ENCODE measurements at places on chromosomes 4 and X.

DNA sequence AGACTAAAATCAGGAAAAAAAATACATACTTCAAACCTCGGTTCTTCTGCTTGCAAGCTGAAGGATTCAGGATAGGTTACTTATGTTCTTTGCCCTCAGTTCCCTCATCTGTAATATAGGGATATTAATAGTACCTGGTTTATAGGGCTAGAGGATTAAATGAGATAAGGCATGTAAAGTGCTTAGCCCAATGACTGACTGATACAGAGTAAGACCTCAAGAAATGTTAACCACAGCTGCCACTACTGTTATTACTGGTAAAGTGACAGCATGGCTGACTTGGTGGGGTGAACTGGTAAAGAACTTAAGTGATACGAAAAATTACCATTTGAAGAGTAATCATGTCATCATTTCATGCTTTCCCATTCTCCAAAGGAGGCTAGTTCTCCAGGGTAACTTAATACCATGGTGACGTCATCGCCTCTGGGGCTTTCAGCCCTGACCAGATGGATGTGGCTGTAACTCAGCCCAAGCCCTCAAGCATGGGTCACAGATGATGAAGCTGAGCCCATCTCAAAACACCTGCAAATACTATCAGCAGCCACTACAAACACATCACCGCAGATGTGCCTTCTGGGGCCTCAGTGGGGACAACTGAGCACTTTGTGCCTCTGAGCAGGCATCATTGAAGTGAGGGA is 44.5 kb upstream of the SCML1 start:
- DNase-seq = no peak

- DNase-seq = no peak
Observed at GRCh38 chr4:156545003-156545785, 426.4 kb downstream of the PDGFC start.

GRCh38 chrX:153649178-153649914 is 2.3 kb downstream of the DUSP9 start:
- peak; percentile 80 for DNase-seq

GRCh38 chr4:169720529-169720928 is 37.2 kb downstream of the HPF1 start:
- no peak for DNase-seq

DNA sequence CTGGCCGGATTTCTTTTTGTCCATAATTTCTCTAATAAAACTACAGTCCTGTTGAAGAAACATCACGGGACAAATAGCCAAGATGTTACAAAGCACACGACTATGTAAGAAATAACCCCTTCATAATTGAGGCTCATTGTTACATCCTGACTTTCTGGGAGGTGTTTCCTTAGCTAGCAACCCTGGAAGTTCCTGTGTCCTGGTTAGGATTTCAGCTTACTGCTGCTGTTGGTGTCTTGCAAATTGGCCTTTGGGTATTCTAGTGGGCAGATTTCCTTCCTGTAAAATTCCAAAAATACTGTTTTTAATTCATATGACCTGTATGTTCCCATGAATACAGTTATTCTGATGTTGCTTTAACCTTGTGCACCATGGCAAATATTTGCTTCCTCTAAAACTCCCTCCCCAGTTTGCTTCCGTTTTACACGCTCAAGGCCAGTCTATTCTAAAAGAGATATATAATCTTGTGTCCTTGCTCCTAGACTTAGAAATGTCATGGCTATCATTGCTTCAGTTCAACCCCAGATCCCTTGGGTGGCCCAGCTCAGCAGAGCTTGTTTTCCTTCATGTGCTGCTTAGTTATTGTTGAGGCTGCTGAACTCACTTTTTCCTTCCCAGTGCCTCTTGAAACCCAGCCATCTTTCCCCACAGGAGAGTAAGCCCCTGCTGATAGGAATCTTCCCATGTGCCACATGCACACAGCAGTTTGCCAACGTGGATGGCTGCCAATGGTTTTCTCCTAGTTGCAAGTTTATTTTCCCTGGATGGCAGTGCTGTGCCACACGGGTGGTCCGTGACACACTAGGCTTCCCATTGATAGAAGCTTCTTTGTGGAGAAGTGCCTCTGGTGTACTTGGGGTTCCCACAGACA is 75.8 kb downstream of the TSPAN7 start:
- no peak for DNase-seq

GRCh38 chr4:140109292-140109691 is 44.7 kb downstream of the MAML3 start:
- DNase-seq = no peak

- peak; percentile 63 for DNase-seq
Observed at GRCh38 chr4:42078184-42078801, 74.2 kb downstream of the BEND4 start.

- DNase-seq = no peak
Observed at GRCh38 chr4:73450398-73451004, 14.5 kb downstream of the AFP start.

GRCh38 chr4:87046121-87046551 is 111.3 kb downstream of the AFF1 start:
- DNase-seq = no peak

DNA sequence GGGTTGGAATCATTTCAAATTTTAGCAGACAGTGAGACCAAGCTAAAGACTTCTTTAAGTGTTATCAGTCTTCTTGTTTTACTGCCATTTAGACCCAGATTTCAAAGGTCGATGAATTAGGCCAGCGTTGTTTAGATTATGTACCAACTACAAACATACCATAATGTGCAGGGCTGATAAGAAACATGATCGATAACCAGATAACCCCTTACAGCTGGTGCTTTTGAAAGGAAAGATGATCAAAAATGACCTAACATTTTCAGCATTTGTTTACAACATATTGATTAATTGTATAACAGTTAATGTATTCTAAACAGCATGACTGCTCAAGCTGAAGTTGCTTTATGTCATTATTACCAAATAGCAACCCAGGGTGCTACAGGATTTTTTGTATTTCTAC is 400.4 kb upstream of the FAM241A start:
- no peak for DNase-seq

- no peak for DNase-seq
Observed at GRCh38 chrX:126342859-126343258, 176.8 kb upstream of the DCAF12L2 start.

DNA sequence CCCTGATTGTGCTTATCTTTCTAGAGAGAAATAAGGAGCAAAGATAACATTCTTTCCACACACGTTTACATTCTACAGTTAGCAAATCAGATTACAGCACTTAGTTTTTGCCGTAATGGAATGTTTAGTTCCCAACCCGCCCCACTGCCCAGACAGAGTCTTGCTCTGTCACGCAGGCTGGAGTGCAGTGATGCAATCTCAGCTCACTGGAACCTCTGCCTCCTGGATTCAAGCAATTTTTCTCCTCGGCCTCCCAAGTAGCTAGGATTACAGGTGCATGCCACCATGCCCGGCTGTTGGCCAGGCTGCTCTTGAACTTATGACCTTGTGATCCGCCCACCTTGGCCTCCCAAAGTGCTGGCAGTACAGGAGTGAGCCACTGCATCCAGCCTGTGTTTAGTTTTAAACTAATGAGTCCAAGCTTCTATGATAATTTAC is 8.4 kb upstream of the PRPS1 start:
- no peak for DNase-seq

- DNase-seq = no peak
Observed at GRCh38 chrX:41875142-41875541, 48.2 kb downstream of the CASK start.

GRCh38 chr4:84547211-84547610 is 35.7 kb upstream of the CDS1 start:
- DNase-seq = no peak

DNA sequence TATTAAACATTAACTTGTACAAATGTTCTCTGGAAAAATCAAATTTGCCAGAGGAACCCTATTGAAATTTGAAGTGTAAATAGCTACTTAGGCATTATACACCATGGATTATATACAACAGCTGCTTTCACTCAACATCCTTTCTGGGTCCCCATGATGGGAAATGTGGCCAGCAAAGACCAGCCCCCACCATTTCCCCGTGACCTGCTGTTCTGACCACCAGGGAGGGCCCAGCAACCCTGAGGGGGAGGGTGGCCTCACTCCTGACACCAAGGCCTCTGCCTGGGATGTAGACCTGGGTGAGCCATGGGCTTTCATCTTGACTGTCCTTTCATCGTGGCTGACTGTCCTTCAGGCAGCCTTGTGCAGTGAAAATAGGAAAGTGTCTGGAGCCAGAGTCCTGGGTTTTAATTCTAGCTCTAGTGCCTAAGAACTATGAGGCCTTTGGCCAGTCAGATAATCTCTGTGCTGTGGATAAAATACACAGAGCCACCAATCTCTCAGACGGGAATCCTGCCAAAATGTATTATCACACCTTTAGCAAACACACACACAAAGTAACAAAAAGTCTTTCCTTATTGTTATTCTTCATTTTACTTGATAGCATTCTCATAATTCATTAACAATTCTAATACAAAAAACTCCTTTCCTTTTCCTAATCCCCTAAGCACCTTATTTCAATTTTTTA is 45.1 kb downstream of the NR3C2 start:
- DNase-seq = no peak

DNA sequence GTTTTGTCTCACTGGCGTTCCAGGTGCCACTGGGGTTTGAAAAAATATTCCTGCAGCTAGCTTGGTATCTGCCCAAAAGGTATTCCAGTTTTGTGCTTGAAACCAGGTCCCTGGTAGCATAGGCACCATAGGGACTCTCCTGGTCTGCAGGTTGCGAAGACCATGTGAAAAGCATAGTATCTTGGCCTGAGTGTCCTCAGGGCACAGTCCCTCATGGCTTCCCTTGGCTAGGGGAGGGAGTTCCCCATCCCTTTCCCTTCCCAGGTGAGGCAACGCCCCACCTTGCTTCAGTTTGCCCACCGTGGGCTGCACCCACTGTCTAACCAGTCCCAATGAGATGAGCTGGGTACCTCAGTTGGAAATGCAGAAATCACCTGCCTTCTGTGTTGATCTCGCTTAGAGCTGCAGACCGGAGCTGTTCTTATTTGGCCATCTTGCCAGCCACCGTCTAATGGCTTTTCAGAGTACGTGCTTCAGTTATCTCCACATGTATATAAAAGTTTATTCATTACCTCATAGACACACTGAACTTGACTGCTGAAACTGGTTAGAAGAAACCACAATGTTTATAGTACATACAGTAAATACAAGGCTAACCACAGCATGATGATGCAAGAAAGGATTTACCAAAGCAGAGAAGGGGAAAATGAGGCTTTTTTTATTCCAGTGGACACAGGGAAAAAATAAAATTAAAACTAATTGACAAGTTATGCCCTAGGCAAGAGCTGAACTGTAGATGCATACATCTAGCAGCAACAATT is 10.6 kb downstream of the PBDC1 start:
- no peak for DNase-seq

DNA sequence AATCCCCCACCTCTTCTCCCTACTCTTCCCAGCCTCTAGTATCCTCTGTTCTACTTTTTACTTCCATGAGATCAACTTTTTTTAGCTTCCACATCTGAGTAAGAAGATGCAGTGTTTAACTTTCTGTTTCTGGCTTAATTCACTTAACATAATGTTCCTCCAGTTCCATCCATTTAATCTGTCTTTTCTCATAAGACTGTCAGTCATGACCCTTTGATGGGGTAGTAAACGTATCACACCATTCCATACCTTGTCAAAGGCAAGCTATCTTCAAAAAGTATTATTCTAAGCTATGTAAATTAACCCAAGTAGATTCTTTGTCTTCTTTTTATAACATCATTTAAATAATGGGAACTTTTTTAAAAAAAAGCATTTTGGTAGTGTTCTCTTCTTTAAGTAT is 15.0 kb upstream of the GBA3 start:
- DNase-seq = no peak

DNA sequence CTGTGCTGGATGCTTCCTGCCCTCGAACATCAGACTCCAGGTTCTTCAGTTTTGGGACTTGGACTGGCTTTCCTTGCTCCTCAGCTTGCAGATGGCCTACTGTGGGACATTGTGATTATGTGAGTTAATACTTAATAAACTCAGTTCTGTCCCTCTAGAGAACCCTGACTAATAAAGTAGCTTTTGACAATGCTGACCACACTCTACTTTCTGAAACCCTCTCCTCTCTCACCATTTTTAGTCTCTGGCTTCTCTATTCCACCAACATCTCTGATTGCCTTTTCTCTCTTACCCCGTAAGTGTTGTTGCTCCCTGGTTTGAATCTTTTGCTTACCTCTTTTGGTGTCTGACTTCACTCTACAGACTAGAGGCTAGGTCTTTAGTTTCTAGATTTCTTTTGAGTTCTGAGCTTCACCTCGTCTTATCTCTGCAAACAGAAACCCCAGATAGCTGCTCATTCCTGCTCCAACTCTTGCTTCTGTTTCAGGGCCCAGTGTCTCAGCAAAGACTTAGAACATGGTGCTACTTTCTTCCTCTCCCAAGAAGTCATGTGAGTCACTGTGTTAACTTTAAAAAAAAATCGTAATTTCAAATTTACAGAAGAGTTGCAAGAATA is 11.4 kb downstream of the TMSB4X start:
- DNase-seq = no peak

GRCh38 chrX:135977611-135978010 is 3.8 kb upstream of the MMGT1 start:
- DNase-seq = no peak

DNA sequence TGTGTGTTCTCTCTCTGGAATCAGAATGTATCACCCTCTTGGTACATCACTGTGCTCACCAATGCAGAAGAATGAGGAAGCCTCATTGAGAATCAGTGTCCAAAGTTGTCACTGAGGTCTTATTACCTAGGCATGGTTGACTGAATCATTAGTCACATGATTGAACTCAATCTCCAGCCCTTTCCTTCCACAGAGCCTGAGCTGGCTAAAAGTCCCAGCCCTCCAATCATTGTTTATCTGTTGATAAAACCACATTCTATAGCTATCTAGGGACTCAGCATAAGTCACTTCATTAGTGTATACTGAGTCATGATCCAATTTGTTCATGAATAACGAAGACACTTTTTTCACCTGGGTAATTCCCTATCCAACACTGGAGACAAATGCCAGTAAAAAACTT is 396.8 kb downstream of the TRAM1L1 start:
- no peak for DNase-seq

DNA sequence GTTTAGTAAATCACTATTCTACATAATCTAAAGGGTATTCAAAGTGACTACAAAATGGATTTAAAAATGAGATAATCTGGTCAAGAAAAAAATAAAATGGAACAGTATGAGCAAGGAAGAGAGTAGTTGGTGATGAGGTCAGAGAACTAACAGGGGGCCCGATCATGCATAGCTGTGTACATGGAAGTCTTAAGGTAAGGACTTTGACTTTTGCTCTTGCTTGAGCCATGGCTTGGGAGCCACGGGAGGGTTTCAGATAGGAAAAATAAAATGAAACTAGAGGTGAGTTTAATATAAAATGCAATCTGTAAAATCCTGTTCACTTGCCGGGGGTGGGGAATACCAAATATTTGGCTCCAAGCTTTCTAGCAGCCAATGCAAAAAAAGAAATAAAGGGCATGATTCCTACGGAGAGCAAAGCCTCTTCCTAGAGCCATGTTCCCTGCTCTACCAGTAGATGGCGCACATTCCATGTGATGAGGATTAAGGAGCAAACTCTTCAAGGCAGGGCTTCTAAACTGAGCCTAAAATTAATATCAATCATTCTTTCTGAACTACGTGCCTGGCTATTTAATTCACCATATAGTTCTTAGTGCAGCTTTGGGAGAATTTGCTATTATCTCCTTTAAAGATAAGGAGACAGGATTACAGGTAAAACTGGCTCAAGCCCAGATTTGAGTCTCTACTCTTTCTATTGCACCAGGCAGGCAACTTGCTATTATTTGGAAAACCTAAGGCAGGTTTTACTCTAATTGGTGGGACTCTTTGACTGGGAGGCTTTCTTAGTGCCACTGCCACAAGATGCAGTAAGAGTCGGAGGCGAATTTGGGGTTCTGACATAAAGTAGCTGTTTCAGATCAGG is 6.8 kb upstream of the CLCN5 start:
- peak; percentile 33 for DNase-seq

GRCh38 chrX:68827848-68828624 is 785 bp upstream of the EFNB1 start:
- peak; percentile 60 for DNase-seq

All from GM10248 (cell line).